ENCODE measurements at places on chromosomes 12 and 14.

DNA sequence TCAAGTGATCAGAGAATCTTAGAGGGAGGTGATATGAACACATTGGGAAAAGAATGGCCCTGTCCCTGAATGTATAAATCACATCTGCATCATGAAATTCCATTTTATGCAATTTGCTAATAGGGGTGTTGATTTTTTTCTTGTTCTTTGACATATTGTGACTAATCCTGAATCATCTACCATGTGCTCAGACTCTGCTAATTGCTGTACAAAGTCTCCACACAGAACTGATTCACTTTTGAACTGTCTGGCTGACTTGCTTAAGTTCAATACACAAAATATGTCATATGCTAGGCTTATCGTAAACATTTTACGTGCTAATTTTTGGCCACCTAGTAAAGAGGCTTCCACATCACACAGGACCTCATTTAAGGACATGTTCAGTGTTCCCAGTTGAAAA is 2.6 kb downstream of the TMEM132D start:
- peak; percentile 79 for DNase-seq

GRCh38 chr12:46217541-46218321 is 51.1 kb downstream of the SLC38A1 start:
- no peak for DNase-seq

DNA sequence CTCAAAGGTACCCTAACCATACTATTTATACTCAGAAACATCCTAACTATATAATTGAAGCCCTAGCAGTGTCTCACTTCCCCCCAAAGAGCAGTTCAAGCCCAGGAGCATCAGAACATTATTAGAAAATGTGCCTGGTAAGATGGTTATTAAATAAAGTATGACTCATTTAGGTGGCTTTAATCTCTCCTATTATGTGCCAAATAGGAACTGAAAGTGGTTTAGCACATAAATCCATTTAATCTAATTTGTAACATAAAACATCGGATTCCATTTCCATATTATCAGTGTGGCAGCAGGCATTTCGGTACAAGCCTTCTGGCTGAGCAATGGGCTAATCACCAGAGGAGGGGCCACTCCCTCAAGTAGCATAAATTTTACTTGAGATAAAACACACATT is 395.2 kb upstream of the TMTC1 start:
- no peak for DNase-seq

DNA sequence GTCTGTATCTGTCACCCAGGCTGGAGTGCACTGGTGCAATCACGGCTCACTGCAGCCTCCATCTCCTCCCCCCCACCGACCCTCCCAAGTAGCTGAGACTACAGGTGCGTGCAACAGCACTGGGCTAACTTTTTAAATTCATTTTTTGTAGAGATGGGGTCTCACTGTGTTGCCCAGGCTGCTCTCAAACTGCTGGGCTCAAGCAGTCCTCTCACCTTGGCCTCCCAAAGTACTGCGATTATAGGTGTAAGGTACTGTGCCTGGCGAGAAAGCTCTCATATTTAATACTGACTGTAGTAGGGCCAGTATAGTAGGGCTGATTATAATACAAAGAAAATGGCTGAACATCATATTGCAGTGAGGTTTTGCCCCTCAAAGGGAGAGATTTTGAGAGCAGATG is 2.4 kb downstream of the RIC8B start:
- DNase-seq: no peak

- no peak for DNase-seq
Observed at GRCh38 chr14:105014032-105014431, 6.9 kb downstream of the CDCA4 start.

GRCh38 chr12:84660139-84660538 is 252.5 kb downstream of the SLC6A15 start:
- no peak for DNase-seq

DNA sequence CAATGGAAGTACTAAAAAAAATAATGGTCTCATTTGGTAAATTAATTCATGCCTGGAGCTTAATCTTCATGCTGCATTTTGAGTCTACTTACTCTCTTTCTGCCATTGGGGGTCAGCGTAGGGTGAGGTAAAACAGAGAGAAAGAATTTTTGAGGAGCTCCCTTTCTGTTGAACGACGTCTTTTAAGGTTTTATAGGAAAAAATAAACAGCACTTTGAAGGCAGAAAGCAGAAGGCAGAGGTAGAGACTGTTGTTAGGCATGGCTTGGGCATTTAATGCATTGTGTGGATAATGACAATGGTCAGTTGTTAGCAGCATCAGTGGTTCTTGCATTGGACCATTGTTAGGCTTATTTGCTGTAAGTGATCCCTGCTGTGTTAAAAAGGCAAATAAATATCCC is 557.2 kb upstream of the STXBP6 start:
- DNase-seq: no peak

GRCh38 chr12:77402716-77403115 is 337.3 kb upstream of the E2F7 start:
- DNase-seq: peak; percentile 87

- DNase-seq: no peak
Observed at GRCh38 chr12:103751171-103751570, 89.9 kb downstream of the NT5DC3 start.

GRCh38 chr14:91154851-91155625 is 41.2 kb downstream of the DGLUCY start:
- peak; percentile 75 for DNase-seq

DNA sequence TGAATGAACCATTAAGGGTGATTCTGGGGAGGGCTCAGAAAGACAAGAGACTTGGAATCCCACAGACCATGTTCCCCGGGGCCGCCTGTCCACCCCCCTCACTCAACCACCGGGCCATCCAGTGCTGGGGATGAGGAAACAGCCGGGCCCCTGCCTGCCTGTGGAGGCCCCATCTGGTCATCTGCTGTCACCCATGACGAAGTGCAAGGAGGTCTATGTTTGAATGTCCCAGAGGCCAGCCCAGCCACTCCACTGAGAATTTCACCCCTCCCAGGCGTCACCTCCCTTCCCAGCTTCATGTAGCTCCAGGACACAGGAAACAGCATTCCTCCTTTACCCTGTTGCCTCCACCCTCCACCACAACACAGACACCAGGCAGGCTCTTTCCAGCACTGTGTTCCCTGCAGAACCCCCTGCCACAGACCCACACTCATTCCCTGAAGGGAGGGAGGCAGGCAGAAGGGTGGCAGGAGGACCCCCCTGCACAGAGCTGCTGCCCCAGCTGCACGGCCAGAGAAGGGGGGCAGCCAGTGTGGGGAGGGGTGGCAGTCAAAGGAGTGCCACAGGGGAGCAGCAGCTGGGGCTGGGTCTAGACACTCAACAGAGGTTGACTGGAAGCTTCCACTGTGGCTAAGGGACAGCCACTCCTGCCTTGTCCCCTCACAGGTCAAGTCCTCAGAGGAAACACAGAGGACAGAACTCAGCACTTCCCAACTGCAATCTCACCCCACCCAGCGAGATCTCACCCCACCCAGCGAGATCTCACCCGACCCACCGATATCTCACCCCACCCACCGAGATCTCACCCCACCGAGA is 50.3 kb upstream of the PPP2R5C start:
- no peak for DNase-seq

GRCh38 chr14:85617791-85618190 is 87.8 kb downstream of the FLRT2 start:
- DNase-seq: no peak

- DNase-seq: no peak
Observed at GRCh38 chr14:21985081-21985480, 311.5 kb upstream of the OR4E1 start.

- peak; percentile 36 for DNase-seq
Observed at GRCh38 chr14:75295491-75296345, 17.1 kb downstream of the FOS start.

GRCh38 chr14:93309427-93309966 is 23.3 kb downstream of the BTBD7 start:
- DNase-seq: no peak

DNA sequence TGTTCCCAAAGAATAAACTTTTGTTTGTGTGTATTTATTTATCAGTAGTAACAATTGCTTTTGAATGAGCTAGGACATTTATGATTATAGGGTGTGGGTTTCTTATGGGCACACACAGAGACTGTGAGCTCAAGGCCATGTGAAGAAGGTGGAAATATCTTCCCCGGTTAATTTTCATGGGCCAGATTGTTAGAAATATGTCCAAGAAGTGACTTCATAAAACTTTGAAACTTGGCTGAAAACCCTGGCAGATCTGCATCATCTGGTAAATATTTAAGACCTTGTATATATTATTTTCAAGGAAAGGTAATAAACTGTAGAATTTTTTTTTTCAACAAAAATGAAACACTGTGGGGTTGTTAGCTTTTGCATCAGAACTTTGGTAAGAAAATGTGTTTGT is 53.5 kb upstream of the RNU6-8 start:
- no peak for DNase-seq

- DNase-seq: no peak
Observed at GRCh38 chr12:40168001-40168400, 56.8 kb upstream of the LRRK2 start.

GRCh38 chr12:71300772-71301675 is 138.6 kb upstream of the LGR5 start:
- DNase-seq: no peak

DNA sequence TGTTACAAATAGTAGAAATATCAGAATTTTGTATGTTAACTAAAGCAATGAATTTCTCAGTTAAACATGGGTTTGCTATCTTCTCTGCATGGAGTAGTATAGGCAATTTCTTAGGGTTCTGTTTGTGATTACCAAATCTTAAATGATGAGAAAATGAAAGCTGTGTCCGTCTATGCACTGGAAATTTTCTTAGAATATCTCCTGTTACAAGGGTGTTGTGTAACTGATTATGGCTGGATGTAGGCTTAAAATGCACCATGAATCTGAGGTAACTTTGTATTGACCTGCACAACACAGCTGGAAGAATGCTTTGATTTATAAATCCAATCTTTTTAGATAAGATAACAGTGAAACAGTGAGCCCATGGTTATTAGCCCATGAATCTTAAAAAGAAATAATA is 17.8 kb downstream of the TRIP11 start:
- no peak for DNase-seq

- no peak for DNase-seq
Observed at GRCh38 chr12:109554761-109555160, 18.5 kb downstream of the MMAB start.

DNA sequence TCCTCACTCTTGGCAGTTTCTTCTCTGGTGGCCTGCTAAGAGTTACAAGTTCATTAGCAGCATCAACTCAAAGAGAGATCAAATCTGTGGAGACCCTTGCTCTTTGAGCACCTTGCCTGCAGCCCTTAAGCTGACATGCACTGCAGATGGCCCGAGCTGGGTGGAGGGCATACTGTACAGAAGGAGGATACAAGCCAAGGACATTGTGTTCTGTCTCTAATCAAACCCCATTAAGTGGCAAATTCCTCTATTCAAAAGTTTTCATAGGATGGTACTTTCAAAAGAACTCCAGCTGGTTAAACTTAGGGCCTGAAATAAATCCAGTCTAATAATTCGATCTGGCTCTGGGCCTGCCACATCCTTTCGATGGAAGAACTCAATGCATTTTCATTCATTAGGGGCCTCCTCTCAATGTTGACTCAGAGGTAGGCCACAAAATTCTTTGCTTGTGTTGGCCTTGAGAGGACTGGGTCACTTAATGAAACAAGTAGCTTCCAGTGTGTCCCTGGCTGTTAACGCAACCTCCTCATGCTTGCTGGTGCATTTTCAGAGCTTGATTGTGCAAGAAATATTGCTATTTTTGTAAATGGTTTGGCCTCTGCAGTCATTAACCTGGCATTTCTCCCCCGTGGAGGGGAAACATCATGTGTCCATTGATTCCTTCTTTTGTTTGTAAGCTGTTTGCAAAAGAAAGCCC is 318.2 kb downstream of the NUAK1 start:
- DNase-seq: peak; percentile 86

- DNase-seq: no peak
Observed at GRCh38 chr12:2171672-2172426, 119.1 kb downstream of the CACNA1C start.

DNA sequence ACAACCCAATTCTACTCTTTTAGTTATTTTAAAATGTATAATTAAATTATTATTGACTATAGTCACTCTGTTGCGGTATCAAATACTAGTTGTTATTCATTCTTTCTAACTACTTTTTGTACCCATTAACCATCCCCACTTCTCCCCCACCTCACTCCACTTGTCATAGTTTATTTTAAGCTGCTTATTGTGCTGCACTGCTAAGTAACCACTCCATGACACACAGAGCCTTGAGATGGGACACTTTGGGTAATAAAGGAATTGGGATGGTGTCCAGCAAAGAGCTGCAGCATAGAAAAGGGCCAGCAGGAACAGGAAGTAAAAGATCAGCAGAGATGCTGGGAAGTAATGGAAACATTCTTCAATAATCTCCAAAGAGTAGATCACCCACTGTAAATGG is 123.0 kb downstream of the RPS29 start:
- DNase-seq: no peak

GRCh38 chr12:49505672-49506071 is 33.2 kb upstream of the KCNH3 start:
- DNase-seq: peak; percentile 12

DNA sequence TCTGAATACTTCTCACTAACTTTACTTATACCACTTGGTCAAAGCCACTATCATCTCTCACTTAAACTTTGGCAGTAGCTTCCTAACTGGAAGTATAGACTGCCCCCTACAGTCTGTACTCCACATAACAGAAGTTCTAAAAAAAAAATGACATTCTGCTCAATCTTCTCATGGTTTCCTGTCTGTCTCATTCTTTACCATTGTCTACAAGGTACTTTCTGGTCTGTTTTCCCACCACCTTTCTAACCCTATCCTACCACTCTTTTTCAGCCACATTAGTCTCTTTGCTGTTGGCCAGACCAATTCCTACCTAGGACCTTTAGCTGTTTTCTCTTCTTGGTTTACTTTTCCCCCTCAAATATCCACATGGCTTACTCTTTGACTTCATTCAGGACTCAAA is 14.7 kb downstream of the CPSF6 start:
- DNase-seq: peak; percentile 11

DNA sequence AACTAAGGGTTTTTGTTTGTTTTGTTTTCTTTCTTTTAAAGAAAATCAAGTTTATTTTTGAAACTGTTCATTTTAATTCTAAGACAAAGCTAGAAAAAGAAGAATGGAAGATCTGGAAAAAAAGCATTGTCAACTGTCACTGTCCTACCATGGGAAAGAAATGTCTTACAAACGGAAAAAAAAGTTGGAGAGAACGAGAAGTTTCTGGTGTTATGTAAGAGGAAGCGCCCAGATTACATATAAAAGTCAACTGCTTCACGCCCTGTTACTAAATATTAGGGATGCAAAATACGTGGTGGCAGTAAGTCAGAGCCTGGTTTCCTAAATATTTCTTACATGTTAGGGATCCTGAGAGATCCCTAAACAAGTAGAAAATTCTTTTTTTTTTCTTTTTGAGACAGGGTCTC is 14.3 kb upstream of the FBXL14 start:
- DNase-seq: no peak

- no peak for DNase-seq
Observed at GRCh38 chr12:117567644-117568216, 206.3 kb upstream of the NOS1 start.

GRCh38 chr12:8916154-8916553 is 1.8 kb downstream of the PHC1 start:
- DNase-seq: no peak

DNA sequence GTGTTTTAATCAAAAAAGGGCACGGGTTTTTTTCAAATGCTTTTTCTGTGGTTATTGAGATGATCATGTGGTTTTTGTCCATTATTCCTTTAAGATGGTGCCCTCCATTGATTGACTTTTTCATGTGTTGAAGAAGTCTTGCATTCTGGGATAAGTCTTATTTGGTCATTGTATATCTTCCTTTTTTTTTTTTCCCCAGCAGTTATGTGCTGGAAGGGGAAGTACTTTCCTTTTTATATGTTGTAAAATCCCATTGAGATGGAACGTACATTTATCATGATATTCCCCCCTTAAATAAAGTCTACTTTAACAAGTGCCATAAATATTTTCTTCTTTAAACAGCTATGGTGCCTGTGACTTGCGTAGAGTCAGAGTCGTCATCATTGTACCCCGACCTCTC is 24.8 kb upstream of the MUCL1 start:
- no peak for DNase-seq
